ENCODE measurements at places on chromosomes 7 and 10.

DNA sequence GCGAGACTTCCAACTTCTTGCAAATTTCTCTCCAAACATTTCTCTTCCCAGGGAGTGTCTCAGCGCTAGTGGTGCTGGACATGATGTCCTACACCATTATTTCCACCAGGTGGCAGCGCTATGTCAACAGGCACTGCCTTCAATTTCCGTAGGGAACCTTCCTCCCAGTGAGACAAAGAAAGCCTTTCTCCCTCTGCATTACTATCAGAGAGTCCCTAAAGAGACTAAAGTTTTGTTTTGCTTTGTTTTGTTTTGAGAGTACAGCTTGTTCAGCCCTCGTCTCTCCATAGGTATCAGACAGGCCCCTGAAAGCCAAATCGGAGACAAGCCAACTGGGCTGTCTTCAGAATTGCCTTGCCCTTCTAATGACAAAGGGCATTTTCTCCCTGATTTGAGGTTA is 44.2 kb upstream of the GGCT start:
- peak; percentile 68 for DNase-seq

GRCh38 chr10:80408242-80409101 is at the start of gene PRXL2A:
TSS of gene PRXL2A (plus strand) at chr10:80408551. CDS start at chr10:80420468, 11,917 bp downstream.
- peak; percentile 54 for DNase-seq

DNA sequence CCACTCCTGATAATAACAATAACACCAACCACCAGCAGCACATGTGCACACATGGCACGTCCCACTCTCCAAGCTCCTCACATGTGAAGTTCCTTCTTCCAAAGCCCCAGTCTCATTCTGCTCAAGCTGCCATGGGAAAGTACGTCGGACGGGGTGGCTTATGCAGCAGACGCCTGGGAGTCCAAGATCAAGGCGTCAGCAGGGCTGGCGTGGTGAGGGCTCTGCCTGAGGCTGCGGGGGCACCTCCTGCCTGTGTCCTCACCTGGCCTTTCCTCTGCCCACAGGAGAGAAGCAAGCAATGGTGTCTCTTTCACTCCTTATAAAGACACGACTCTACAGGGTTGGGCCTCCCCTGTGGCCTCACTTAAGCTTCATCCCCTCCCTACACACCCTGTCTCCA is 68.8 kb upstream of the INSIG1 start:
- no peak for DNase-seq

DNA sequence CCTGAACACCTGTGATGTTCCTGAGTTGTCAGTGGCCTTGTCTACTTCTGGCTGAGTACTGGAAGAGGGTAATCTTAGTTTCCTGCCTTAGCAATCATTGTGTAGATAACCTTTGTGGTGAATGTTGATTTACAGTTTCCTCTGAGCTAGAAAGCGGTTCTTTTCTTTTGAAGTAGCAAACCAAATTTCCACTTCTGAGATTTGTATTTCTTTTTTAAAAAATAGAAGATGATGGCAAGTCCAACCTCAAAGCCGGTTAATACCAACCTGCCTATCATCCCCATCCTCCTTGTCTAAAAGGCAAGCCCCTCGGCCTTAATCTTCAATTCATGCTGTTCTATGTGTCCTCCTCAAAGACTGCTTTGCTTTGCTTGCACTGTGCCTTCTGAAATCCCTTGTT is 12.5 kb upstream of the PALS2 start:
- DNase-seq, result no peak

DNA sequence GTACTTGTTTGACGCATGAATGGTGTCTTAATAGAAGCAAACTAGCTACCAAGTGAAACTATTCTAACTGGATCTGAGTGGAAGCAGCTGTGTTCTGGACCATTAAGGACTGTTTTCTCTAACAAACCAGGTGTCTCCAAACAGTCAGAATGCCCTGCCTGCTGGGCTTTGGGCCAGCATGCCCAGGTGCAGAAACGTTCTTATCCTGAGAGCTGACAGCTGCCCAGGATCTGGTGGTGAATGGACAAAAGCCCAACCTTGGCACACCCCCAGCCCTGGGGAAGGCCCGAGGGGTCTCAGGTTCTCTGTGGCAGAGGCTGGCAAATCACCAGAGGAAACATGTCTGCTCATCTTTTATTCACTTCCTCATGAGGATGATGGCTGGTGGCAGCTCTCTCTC is 48.2 kb upstream of the LAMB4 start:
- no peak for DNase-seq

GRCh38 chr7:153934048-153934447 is 118.2 kb upstream of the DPP6 start:
- no peak for DNase-seq

DNA sequence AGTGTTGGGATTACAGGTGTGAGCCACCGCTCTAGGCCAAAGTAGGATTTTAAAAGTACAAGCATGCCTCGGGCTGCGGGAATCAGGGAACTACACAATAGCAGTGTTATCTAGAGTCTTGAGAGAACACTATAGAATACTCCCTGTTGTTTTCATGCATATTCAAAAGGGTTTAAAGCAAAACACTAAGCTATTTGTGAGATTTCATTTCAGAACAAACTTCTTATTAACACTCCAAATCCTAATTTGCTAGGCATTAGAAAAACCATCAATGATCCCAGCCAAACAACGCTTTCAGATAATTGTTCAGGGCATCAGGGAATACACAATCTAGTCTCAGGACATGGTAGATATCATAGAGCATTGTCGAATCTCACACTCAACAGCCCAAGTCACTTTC is 13.9 kb downstream of the DENND11 start:
- DNase-seq, result no peak

- DNase-seq, result no peak
Measured at GRCh38 chr10:93999401-93999851, 5.7 kb downstream of the PLCE1 start.

DNA sequence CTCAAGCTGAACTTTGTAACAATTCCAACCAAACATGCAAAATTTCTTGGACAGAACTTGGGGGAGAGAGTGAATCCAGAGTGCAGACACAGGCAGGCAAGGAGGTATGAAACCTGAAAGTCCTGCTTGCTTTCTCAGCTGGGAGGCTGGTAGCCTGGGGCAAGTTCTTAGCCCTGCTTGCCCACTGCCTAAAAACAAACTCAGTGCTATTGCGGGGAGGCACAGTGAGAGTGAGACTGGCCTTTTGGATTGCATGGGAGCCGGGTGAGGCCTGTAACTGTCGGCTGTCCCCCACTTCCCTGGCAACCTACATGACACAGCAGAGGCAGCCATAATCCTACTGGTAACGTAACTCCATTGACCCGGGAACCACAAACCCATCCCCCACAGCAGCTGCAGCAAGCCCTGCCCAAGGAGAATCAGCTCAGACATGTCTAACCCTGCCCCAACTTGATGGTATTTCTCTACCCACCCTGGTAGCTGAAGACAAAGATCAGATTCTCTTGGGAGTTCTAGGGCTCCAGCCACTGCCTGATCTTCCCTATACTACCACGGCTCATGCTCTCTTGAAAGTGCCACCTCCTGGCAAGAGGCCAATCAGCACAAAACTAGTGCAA is 663.6 kb downstream of the GRM8 start:
- DNase-seq, result no peak

Data from NCI-H2227 treated with DMSO at 0.1 percent for 48 hours (cell line).